ENCODE measurements at places on chromosomes 5 and 9. TPM values are rescaled to one million over a fixed set of nuclear protein-coding genes. Genes with fewer than 3 reads are reported as not detected.

DNA sequence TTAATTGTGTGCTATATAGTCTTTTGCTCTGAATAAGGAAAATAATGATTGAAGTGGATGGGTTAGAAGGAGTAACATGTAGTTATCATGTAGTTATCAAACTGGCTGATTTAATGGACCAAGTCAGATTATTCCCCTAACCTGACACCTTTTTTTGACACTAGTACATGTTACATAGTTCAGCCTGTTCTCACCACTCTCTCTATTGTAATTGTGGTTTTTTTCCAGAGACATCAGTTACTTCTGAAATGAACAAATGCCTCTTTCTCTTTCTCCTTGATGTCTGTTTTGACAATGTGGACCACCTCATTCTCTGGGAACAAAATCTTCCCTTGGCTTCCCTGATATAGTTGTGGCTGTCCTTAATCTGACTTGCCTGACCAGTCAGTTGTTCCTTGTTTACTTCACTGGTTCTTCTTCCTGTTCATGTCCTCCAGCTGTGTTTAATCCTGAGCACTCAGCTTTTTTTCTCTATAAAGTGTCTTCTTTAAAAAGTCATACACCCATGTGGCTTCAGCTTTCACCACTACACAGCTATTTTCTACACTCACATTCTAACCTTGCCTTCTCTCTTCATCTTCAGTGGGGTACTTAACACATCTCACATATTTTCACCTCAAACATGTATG, 243.4 kb downstream of the ARRDC3 start:
- H3K27me3 ChIP-seq: peaks cover 6% of the 10 kb centered on the region
- H3K4me1 ChIP-seq: peaks cover 11% of the 10 kb centered on the region
- H3K27ac ChIP-seq: no peak overlapping the region
- no peaks in the 10 kb centered on the region for H3K36me3 ChIP-seq

GRCh38 chr9:18489861-18490260, 15.9 kb downstream of the ADAMTSL1 start:
- no peak overlapping the region for H3K27ac ChIP-seq
- no peak overlapping the region for H3K4me3 ChIP-seq

- no peak overlapping the region for H3K27ac ChIP-seq
- DNase-seq: no peak
- no peaks in the 10 kb centered on the region for H3K36me3 ChIP-seq
- no peaks in the 10 kb centered on the region for H3K27me3 ChIP-seq
These were observed 36.2 kb downstream of the SLC44A1 start for GRCh38 chr9:105280691-105281090.

DNA sequence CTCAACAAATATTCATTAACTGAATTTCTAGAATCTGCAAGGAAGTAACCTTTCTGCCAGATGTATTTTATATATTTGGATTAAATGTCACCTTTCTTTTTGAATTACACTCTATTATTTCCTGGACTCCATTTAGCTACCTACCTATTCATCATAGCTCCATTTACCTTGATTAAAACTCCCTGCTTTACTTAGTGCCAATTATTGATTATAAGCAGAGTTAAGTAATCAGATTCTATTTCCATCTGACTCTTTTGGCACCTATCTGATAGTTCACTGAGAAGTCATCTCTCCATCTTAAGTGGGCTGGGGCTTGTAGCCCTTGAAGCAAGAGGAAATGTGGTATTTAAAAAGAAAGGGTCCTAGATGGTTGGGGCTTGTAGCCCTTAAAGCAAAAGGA, 88.6 kb downstream of the TRPM3 start:
- no peak overlapping the region for H3K27ac ChIP-seq
- H3K4me3 ChIP-seq: no peak overlapping the region

GRCh38 chr5:139223481-139223880, 25.3 kb upstream of the SIL1 start:
- no peaks in the 10 kb centered on the region for H3K27me3 ChIP-seq
- H3K36me3 ChIP-seq: no peaks in the 10 kb centered on the region
- no peak overlapping the region for H3K4me3 ChIP-seq
- no peak for DNase-seq

DNA sequence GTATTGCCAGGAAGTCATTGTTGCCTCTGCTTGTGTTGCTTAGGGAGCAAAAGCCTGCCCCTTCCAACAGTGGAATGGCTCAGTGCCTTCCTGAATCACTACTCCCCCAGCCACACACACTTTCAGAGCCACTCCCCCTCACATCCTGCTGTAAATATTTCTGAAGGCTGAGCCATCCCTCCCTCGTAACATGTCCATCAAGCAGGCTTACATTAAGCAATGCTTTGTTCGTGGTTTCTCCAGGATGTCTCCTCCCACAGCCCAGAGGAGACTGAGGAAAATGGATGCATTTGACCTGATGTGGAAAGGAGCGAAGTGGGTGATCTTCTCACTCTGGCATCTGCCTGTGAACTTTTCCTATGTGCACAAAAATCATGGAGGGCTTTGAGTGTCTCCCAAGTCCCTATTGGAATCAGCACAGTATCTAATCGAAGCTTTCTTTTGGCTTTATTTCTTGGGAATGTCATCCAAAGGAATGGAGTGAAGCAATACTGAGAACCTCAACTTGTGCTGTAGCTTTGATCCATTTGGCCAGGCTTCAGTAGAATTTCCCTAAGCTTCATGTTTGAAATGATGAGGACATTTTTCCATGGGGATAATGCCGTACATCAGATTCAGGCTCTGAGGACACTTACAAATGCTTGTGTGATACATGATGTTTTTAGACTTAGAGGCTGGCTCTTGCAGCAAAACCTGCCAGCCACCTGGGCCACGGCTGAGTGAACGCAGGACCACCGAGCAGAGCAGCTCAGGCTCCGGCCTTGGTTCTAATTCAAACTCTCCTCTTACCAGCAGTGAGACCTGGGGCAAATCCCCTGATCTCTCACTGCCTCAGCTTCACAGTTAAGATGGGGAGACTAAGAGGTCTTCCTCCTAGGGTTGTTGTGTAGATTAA, 389.1 kb downstream of the ENC1 start:
- H3K36me3 ChIP-seq: no peaks in the 10 kb centered on the region
- no peak overlapping the region for H3K27ac ChIP-seq
- DNase-seq: no peak

DNA sequence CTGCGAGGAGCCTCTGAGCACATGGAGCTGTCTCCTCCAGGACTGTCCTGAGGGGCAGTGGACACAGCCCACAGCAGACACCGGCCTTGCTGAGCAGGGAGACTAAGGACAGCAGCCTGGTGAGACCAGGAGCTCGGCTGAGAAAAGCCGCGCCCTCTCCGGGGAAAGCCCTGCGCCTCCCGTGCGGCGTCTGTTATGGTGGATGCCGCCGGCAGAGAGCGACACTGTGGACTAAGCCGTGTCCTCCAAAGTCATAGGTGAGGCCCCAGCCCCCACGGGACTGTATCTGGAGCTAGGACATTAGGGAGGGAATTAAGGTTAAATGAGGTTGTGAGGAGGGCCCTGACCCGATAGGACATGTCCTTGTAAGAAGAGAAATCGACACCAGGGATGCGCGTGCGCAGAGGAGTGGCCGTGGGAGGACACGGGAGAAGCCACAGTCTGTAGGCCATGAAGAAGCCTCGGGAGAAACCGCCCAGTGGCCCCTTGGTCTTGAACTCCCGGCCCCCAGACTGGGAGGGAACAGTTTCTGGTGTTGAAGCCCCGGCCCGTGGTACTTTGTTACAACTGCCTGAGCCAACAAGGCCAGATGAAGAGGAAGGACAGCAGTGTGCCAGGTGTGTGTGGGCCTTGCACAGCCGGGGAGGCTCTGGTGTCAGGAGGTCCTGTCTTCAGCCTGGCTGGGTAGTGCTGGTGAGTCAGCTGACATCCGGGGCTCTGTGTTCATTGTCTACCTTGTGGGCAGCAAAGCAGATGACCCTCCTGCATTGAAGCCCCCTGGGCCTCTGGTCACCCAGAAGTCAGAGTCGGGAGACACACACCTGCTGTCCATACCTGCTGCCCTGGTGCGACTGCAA, 22.1 kb downstream of the MRPL36 start:
- peaks cover 3% of the 10 kb centered on the region for H3K4me1 ChIP-seq
- no peak overlapping the region for H3K4me3 ChIP-seq
- DNase-seq: no peak
- no peaks in the 10 kb centered on the region for H3K36me3 ChIP-seq
- H3K27ac ChIP-seq: no peak overlapping the region

DNA sequence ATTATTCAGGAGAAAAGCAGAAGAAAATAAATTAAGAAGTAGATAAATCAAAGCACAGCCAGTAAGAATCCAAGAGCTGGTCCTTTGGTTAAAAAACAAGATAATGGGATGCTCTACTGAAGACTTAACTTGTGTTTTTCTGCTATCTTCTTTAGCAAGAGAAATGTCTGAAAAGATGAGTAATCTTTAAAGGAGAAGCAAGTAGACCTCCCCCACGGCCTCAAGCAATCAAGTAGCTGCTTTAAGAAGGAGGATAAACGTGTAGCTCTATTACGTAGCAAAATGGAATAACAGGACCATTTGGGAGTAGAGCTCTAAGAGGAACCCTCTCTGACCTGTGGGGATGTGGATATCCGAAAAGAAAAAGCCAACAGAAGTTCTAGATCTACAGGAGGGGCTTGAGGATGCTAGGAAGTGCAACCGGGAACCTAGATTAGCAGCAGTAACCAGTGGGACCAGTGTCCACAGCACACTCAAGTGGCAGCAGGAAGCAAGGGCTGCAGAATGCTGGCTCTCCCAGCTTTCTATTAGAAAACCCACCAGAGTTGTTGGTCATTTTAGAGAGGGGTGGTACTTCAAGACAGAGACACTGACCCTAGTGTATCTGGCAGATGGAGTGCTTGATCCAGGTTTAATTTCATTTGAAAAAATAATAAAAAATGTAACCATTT, 185.4 kb downstream of the GABBR2 start:
- H3K27ac ChIP-seq: no peak overlapping the region
- H3K36me3 ChIP-seq: no peaks in the 10 kb centered on the region
- H3K4me3 ChIP-seq: no peak overlapping the region
- H3K27me3 ChIP-seq: peaks cover 51% of the 10 kb centered on the region
- no peak for DNase-seq
- no peaks in the 10 kb centered on the region for H3K4me1 ChIP-seq

The MINAR2 gene
- total RNA-seq: not detected

GRCh38 chr5:34483442-34484033, 172.6 kb upstream of the RAI14 start:
- H3K4me3 ChIP-seq: no peak overlapping the region
- DNase-seq: no peak

- peak overlapping the region; percentile 97 for H3K27ac ChIP-seq
- peak overlapping the region; percentile 97 for H3K4me3 ChIP-seq
- peaks cover 44% of the 10 kb centered on the region for H3K4me1 ChIP-seq
- H3K27me3 ChIP-seq: no peaks in the 10 kb centered on the region
These were observed 1.4 kb downstream of the CHD1 start for GRCh38 chr5:98927242-98927988.

DNA sequence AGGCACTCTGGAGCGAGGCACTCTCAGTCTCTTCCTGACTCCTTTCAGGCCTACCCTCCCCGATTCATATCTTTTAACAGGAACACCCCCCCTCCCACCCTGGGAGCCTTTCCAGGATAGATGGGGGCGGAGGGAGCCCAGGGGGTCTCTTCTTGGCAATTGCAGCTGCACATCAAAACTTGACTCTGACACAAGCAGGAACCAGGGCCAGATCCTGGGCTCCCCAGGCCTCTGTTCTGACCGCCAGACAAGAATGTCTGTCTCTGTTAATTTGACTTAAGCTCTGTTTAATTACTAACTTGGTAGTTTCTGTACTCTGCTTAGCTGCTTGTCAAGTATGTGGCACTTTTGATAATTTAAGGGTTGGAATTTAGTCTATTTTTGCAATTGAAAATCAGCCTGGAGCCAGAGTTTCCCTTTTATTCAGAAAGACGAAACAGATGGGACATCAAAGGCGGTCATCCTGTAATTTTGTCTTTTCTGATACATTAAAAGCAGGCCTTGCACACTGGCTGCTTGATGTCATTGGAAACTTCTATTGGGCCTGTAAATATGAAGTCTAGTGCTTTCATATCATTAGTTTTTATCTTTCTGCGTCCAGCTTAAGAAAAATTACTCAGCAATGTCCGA, 43.3 kb downstream of the ACTL7B start:
- DNase-seq: no peak
- peaks cover 16% of the 10 kb centered on the region for H3K27me3 ChIP-seq
- H3K36me3 ChIP-seq: no peaks in the 10 kb centered on the region
- H3K4me1 ChIP-seq: peaks cover 5% of the 10 kb centered on the region
- H3K27ac ChIP-seq: no peak overlapping the region

The AOPEP gene
- 5.0 TPM for total RNA-seq

The GCNT4 gene
- 1.6 TPM for total RNA-seq

The FSTL4 gene
- 0.29 TPM for total RNA-seq

The FAM221B gene
- total RNA-seq: not detected

DNA sequence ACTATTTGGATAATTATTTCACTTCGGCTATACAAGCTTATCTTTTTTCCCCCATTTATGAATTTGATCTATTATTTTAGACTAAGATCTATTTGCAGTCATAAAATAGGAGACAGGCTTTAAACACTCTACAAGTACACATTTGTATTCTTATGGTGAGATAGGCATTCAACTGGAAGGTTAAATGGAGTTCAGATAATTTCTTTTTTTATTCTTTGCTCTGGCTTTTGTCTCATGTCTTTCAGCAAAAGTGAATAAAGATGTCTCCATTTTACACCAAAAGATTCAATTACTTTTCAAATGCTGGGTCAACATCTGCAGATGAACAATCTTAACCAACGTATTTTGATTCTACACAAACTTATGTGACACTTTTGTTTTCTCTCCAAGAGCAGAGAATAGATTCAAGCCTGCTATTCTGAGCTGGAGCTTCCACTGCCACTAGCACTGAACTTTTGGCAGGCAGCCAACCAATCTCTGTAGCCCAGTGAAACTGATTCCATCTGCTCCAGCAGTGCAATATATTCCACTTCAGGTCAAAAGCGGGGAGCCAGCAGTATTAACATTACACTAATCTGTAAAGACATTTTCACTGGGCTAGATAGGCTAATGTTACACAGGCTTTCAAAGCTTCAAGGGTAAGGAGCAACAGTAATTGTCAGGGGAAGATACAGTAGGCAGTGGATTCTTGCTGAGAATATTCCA, 452.0 kb upstream of the ZNF608 start:
- H3K36me3 ChIP-seq: no peaks in the 10 kb centered on the region
- peaks cover 4% of the 10 kb centered on the region for H3K27me3 ChIP-seq
- no peak overlapping the region for H3K27ac ChIP-seq

DNA sequence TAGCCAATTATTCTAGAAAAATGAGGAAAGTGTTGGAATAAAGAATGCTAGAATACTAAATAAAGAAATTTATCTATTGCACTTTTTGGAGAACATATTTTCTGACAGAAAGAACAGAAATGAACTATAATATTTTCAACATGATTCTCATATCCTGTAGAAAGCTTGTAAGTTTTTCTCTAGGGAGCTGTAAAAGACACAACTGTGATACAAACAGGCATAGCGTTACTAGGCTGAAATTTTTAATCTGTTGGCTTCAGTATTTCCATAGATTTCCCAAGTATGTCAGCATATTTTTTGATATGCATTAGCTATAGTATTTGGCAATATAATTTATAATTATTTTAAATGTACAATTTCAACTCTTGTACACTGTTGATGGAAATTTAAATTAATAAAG, 31.3 kb downstream of the ANXA1 start:
- H3K36me3 ChIP-seq: no peaks in the 10 kb centered on the region
- H3K4me1 ChIP-seq: peaks cover 9% of the 10 kb centered on the region
- no peak for DNase-seq
- no peak overlapping the region for H3K27ac ChIP-seq
- H3K27me3 ChIP-seq: peaks cover 16% of the 10 kb centered on the region

- no peak overlapping the region for H3K27ac ChIP-seq
- no peak overlapping the region for H3K4me3 ChIP-seq
- no peaks in the 10 kb centered on the region for H3K27me3 ChIP-seq
- no peak for DNase-seq
These were observed 2.2 kb downstream of the IDNK start for GRCh38 chr9:83625178-83625577.

Measured in activated naive CD8-positive, alpha-beta T cell treated with anti-CD3 and anti-CD28 coated beads for 36 hours (primary cell).